IMR-90 (cell line): ENCODE measurements at places on chromosomes 1 and 21.

DNA sequence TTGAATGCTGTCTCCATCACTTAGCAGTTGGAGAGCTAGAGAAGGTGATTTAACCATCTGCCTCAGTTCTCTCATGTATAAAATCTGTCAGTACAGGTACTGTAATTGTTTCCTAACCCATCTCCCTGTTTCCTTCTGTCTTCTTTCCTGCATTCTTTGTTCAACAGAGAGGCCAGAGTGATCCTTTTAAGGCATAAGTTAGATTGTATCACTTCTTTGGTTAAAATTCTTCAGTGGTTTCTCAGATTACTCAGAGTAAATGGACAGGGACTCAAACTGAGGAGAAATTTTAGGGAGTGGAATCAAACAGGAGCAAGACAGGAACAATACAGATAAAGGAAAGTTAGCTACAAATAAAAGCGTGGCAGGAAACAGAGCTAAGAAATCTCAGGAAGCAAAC lies 45.2 kb upstream of the SSX2IP start:
- DNase-seq: peak; percentile 19

GRCh38 chr1:27005648-27006496 lies 6.8 kb downstream of the TENT5B start:
- no peak for DNase-seq

- DNase-seq: no peak
Measured at GRCh38 chr21:33936301-33937038, 20.9 kb upstream of the ATP5PO start.

DNA sequence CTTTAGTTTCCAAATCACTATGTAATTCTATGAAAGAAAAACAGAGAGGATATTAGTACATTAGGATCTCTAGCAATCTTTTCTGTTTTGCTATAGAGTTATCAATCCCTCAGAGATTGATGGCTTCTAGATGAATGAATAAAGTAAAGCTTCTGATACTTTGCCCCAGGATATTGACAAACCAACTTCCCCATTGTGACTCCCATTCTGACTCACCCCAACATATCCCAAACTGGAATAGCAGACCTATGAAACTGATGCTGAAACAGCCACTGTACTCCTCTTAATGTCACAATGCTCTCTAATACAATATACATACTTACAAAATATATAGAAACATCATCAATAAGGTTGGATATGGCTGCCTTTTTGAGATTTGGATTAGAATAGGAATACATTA lies 442.1 kb upstream of the NR5A2 start:
- DNase-seq: no peak

GRCh38 chr1:239570878-239571277 lies 184.5 kb downstream of the CHRM3 start:
- DNase-seq: no peak

DNA sequence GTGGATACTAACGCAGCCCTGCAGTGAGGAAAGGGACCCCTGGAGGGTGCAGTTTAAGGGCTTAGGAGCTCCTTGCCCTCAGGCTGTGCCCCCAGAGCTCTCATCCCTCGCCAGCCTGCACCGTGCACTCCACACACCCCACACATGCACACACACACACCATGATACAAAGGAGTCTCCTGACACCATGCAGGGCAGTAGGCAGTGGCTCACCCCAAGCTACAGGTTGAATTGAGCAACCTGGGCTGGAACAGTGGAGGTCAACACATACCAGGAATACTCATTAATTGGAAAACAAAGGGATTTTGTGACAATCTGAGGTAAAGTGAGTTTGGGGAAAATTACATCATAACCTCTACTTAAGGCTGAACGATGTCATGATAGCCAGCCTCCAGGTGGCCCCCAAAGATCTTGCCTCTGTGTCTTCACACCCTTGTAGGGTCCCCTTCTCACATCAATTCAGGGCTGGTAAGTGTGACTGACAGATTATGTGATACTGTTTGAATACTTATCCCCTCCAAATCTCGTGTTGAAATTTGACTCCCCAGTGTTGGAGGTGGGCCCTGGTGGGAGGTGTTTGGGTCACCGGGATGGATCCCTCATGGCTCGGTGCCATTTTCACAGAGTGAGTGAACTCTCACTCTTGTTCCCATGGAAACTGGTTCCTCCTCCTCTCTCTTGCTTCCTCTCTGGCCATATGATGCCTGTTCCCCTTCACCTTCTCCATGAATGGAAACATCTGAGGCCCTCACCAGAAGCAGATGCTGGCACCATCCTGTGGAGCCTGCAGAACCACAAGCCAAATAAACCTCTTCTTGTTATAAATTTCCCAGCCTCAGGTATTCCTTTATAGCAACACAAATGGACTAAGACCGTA lies 111.0 kb upstream of the RAB4A start:
- DNase-seq: no peak

- no peak for DNase-seq
Measured at GRCh38 chr1:23325393-23325792, 18.7 kb downstream of the HNRNPR start.

DNA sequence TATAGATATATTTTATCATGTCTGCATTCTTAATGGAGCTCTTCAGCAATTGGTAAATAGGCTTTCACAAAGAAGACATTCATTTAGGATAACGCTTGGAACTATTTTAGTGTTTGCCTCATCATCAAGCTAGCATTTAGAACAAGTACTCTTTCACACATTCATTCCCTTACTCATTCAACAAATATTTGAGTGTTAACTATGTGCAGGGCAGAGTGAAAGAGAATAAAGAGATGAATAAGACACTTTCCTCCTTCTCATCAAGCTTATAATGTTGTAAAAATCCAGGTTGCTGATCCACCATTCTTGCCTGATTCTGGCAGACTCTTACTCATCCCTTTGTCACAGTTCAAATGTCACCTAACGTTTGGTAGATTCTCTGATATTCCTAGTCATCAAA lies 386.3 kb upstream of the BEND5 start:
- no peak for DNase-seq

GRCh38 chr1:147497826-147498225 lies 43.5 kb upstream of the BCL9 start:
- DNase-seq: no peak

GRCh38 chr1:229952670-229953520 lies 114.1 kb upstream of the GALNT2 start:
- no peak for DNase-seq

DNA sequence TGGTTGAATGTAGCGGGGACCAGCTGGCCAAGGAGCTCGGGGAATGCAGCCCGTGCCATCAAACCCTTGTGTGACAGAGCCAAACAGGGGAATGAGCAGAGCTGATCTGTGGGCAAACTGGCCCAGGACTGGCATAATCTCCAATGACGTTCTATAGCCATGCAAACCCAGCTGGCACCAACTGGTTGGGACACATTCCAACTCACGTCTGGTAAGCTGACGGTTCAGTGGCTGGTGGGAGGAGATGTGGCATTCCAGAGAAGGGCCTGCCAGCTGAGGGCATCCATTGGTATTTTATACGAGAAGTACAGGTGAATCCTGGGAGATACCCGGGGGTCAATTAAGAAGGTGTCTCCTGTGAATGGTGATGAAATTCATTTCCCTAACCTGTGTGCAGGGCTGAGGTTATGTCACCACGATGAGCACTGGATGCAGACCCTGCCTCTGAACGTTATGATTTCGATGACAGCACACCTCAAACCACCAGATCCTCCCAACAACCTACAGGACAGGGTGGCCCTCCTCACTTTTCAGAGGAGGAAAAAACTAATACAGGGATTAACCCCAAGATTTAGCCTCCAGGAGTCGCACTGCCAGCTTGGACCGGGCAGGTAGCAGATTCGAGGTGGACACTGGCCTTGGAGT lies 39.0 kb upstream of the RUNX3 start:
- DNase-seq: no peak

DNA sequence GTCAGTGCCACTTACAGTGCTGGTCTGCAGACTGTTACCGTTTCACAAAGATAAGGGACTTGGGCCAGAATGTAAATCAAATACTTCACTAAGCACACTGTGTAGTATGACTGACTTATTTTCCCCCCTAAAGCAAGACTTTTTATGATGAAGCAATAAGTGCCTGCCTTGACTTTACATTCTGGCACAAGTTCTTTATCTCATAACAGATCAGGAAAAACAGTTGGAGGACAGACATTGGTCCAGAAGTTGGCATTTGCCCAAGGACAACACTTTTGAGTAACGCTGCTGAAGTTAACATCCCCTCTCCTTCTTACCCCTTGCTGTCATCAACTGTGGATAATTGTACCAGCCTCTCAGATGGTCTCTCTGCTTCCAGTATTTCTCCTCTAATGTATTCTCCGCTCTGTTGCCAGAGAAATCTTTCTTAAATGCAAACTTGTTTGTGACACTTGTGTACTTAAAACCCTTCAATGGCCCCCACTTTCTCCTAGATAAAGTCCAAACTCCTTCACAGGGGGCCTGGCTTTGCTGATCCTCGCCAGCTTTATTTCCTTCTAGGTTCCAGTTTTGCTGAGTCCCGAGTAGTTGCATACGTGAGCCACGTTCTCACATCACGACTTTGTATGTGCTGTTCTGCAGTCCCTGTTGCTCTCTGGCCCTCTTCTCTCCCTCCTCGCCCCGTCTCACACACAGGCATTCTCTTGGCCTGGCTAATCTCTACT lies 45.7 kb downstream of the S1PR1 start:
- peak; percentile 10 for DNase-seq

GRCh38 chr1:224684979-224685425 lies 68.9 kb downstream of the CNIH3 start:
- no peak for DNase-seq

DNA sequence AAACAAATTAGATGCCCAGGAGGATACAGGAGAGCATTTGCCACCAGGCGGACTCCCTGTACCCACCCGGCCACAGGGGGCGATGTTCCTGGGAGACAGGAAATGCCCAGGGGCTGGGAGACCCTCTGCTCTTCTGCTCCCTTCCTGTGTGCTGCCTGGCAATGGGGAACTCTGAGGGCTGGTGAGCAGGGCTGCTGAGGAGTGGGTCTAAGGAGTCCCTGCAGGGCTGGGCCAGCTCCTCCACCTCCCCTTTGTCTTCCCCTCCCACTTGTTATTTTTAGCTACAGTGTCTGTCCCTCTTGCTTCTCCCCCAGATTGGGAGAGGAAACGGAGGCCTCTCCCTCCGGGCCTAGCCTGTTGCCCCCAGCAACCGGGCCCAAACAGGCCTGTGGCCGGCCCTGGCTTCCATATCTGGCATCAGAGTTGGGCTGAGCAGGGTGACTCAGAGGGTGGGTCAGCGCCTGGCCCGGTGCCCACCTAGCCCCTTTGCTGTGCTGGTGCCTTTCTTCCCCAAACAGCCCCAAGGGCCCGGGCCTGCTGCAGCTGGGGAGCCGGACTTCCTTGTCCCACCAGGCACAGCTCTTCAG lies 11.6 kb downstream of the LMNA start:
- DNase-seq: peak; percentile 96

DNA sequence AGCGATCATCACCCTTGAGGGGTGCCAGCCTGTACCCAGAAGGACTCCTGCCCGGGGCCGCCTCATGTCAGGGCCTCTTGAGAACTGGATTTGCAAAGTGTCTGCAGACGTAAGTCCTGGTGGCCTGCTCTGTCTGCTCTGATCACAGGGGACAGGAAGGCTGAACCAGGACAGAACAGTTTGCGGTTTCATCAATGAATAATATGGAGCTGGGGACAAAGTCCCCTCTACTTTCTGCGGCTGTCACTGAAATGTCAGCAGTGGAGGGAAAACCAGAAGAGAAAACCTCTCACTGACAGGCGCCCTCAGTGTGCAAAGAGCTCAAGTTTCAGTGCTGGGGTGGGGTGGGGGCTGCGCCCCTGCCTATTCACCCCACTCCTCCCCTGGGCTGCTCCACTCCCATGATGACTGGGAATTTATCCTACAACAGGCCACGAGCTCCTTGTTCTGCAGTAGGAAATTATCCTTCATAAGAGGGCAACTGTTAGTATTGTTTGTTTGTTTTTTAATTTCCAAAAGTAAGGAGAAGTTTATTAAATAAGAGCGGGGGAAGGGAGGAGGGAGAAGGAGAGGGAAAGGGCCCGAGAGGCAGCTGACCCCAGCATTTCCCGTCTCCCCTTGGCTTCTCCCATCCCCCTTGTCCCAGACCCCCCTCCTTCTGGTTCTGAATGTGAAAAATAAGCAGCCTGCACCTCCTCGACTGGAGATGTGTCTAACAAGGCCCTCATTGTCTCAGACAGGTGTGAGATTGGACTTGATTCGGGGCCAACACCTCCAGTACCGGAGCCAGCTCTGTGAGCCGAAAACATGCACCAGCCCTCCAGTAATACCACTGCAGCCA lies 149.2 kb downstream of the CLIC6 start:
- DNase-seq: no peak
